ENCODE measurements at places on chromosomes 4 and X.

DNA sequence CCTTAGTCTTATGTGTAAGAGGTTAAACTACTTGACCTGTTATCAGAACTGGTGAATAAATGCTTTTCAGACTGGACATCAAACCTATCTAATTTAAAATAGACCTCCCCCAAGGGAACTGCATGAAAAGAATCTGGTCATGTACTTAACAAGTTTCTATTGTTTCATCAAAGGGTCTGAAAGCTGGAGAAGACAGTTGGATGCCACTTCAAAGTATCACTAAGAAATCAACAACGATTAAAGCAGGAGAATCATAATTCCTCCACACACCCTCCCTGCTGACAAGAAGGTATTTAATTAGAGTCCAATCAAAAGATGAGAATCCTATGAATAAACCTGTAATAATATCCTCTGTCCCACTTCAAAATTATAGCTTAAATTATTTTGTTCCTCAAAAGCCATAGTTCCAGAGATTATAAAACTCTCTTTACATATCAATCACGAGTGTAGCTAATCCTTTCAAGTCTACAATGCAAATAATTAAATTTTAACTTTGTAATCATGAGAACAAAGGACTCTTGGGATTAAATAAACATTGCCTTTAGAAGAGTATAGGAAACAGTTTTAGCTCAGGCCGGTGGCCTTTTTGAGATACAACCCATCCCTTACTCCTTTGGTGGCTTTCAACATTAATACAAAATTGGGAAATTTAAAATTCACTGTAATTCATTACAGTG, 35.1 kb downstream of the TSPAN5 start:
- no peak for DNase-seq

DNA sequence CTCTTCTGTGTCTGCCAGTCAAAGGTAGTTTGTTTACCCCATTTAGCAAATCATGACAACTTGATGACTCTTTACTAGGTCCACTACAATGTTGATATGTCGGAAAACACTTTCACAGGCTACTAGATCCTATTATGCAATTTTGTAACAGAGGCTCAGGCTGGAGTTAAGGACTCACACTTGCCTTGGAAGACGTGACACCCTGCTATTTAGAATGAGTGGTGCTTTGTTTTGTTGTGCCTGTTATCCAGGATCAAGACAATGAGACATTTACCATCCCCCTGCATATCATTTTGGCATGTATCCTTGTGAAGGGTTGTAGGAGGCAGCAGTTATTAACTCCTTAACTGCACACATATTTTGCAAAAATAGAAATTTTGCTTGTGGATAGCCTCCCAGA, 263.7 kb downstream of the IL1RAPL1 start:
- no peak for DNase-seq

GRCh38 chr4:138299881-138300280, 57.7 kb upstream of the SLC7A11 start:
- no peak for DNase-seq

DNA sequence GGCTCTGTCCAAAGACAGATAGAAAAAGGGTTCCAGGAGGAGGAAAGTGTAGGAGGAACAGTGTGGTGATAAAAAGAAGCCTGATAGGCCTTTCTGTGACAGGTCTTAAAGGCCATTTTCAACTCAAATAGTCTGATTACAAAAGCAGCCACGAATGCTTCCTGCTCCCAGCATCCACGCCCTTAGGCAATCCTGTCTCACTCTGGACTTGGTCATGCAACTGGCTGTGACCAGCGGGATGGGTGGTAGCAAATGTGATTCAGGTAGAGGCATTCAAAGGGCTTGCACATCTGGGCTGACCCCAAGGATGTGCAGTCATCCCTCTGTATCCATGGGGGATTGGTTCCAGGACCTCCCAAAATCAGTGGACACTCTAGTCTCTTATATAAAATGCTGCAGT, 14.4 kb upstream of the SEPSECS start:
- no peak for DNase-seq

- DNase-seq, result no peak
These were observed 33.9 kb downstream of the PAGE1 start for GRCh38 chrX:49661881-49662280.

DNA sequence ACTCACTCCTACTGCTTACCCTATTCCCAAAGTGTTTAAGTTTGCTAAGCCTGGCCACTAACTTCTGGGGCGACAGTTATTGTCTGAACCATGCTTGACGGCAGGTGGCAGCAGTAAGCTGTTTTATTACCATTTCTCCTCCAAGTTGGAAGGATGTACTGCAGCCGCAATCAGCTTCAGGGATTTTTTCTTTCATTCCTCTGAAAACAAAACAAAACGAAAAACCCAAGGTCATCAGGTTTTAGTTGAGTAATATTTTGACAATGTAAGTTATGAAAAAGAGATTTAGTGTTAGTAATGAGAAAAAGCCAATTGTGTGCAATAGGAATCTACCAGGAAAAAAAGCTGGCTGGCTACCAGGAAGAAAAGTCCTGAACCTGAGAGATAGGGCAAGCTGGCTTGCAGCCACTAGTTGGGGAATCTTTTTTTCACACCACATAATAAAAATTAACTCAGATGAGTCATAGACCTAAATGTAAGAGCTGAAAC, 13.2 kb upstream of the RAB9B start:
- DNase-seq, result peak; percentile 67

- peak; percentile 25 for DNase-seq
These were observed 32.0 kb downstream of the ELF2 start for GRCh38 chr4:139144911-139145551.

Data from natural killer cell (primary cell).